ENCODE measurements at places on chromosomes 3 and 15.
A peak's percentile ranks its signal among the peaks of the same experiment; 100 is the strongest.

GRCh38 chr3:154427685-154428285, 2.2 kb downstream of the GPR149 start:
- no peak for DNase-seq

GRCh38 chr3:193836918-193837317, 243.9 kb downstream of the OPA1 start:
- no peak for DNase-seq

DNA sequence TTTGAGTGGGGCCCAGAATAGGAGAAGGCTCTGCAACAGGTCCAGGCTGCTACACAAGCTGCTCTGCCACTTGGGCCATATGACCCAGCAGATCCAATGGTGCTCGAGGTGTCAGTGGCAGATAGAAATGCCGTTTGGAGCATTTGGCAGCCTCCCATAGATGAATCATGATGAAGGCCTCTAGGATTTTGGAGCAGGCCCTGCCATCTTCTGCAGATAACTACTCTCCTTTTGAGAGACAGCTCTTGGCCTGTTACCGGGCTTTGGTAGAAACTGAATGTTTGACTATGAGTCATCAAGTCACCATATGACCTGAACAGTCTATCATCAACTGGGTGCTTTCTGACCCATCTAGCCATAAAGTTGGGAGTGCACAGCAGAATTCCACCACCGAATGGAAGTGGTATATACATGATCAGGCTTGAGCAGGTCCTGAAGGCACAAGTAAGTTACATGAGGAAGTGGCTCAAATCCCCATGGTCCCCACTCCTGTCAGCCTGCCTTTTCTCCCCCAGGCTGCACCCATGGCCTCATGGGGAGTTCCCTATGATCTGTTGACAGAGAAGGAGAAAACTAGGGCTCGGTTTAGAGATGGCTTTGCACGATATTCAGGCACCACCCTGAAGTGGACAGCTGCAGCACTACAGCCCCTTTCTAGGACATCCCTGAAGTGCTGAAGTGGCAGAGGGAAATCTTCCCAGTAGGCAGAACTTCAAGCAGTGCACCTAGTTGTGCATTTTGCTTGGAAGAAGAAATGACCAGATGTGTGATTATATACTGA, 971.4 kb downstream of the MCTP2 start:
- no peak for DNase-seq

DNA sequence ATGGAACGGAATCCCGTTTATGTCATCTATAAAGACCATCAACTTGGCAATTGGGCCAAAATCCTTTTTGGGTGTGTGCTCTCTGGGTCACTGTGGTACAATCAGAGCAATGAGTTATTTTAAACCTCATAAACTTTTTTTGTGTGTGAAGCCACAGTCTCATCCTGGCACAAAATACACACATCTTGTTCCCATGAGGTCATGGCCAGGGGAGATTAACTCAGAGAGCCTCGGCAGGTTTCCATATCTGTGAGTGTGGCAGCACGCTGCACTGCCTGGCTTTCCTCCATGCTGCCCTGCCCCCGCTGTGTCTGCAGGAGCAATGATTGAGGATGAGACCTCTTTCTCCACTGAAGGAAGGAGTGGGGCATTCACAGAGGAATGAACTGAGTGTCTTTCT, 54.0 kb upstream of the DLG1 start:
- DNase-seq: no peak

- no peak for DNase-seq
These were observed 126.4 kb upstream of the FAM3D start for GRCh38 chr3:58792921-58793451.

GRCh38 chr15:51907136-51907862, 64.3 kb downstream of the LEO1 start:
- DNase-seq: peak; percentile 67

DNA sequence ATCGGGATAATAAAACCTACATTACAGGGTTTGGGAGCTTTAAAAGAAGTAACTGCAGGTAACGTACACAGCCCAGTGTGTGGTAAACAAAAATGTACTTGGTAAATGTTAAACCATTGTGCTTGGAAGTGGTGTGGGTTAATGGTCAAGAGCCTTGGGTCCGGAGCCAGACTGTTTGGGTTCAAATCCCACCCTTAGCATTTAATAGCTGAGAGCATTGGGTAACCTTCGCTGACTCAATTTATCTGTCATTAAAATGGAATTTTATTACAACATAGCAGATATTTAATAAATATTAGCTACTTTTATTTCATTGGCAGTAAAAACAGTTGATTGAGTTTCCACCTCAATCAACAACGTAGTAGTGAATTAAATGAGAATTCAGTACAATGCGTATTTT, 1.5 kb downstream of the FSTL1 start:
- no peak for DNase-seq

DNA sequence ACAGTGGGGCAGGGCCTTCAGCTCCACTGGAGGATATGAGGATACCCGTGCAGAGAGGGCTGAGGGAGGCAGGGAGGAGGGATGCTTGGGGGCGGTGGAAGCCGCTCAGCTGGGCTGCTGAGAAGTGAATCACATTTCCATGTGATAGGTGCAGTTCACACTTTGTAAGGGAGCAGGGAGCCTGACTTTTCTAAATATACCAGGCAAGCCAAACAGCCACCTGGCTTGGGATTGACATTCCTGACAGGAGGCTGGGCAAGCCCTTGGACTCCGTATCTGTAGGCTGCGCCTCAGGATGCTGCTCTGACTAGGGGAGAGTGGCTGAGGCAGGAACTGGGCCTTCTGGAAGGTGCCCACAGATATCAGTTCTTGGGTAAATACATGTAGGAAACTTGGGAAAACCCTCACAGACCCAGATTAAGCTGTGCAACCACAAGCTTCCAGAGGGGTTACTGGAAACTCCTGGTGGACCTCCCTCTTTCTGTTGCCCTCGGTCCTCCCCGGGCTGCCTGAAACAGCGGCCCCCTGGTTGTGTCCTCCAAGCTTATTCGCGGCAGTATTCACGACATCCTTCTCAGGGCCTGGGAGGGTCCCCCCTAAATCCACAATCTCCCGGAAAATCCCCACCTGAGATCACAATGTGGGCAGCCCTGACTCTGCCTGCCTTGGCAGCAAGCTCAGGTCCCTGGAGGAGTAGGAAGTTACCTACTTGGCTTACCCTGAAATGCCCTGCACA, 33.0 kb upstream of the ADCY5 start:
- DNase-seq: no peak

DNA sequence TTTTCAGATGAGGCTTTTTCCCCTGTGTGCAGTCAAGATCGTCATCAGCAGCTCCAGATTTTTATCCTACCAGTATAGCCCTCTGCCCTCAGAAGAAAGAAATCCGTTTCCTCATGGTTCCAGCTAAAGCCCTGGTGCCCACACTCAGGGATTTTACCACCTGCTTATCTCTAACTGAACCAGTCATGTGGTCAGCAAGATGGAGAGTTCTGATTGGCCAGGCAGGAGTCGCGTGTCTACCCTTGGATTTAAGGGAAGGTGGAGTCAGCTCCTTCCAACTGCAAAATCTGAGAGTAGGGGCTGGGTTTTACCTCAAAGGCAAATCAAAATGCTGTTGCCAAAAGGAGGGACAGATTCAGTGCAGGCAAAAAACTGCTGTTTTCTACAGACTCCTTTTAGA, 135.3 kb downstream of the LRTM1 start:
- DNase-seq: no peak

DNA sequence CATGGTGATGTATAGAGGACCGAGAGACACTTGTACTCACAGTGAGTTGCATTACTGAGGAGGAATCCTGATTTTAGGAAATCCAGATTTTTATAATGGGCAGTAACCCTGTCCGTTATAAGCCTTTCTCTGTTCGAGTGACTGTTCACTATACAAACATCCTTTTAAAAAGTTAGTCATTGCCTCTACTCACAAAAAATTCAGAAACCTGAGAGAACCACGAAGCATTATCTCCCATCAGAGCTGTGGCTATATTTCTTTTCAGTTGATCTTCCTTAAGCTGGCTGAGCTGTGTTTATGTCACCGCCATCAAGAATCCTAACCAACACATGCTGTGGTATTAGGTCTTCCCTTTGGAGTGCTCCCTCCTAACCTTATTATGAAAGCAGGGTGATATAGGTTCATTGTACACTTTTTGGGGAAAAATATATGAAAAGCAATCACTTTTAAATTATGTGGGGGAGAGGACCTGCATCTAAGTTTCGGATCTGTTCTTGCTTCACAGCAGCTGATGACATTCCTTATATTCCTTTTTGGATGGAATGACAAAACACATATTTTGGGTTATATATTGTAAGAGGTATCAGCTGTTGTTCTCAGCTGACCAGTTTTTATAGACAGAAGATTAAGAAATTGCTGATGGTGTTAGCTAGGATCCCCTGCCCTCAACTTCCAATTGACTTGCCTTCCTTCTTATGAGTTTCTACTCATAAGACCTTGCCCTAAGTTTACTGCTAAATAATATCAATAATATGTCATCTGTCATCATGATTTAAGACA, 465.9 kb upstream of the RASGRP1 start:
- DNase-seq: no peak

GRCh38 chr3:124669470-124669869, 60.8 kb upstream of the UMPS start:
- DNase-seq: no peak

GRCh38 chr3:56042326-56042951, 425.8 kb downstream of the ERC2 start:
- peak; percentile 13 for DNase-seq

DNA sequence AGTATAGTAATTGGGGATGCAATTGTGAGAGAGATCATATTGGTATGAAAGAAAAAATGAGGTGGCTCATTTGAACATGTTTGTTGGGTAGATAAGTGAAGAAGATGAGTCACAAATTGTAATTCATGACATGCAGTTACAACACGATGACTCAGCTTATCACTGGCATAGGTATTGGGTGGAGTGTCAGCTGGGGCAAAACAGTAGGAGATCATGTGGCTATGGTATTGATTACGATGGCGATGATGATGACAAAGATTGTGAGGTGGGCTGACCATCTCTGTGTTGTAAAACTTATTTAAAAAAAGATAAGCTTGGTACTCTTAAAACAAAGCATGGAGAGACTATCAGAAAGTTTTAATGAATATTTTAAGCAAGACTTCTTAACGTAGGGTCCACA, 11.6 kb upstream of the DPH6 start:
- no peak for DNase-seq

GRCh38 chr15:24858737-24859601, 95.8 kb upstream of the SNRPN start:
- DNase-seq: no peak

DNA sequence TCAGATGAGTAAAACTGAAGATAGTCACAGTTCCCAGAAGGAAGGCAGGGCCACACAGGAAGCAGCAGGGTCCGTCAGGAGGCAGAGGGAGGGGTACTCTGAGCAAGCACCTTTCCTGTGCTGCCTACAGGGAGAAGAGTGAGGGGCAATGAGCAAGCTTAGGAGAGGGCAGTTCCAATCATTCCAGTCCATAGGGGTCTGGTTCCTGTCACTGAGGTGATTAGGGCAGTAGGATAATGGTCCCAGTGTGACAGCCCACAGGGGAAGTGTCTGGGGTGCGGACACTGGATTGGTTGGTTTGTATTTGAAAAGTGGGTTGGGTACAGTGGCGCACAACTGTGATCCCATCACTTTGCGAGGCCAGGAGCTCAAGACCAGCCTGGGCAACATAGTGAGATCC, 7.1 kb upstream of the ACAD9 start:
- DNase-seq: no peak

GRCh38 chr3:190001426-190001825, 119.3 kb downstream of the P3H2 start:
- DNase-seq: no peak

GRCh38 chr3:104628185-104628789, 738.4 kb upstream of the ALCAM start:
- peak; percentile 11 for DNase-seq

- DNase-seq: no peak
These were observed 236.7 kb downstream of the MYRIP start for GRCh38 chr3:40046149-40046548.

DNA sequence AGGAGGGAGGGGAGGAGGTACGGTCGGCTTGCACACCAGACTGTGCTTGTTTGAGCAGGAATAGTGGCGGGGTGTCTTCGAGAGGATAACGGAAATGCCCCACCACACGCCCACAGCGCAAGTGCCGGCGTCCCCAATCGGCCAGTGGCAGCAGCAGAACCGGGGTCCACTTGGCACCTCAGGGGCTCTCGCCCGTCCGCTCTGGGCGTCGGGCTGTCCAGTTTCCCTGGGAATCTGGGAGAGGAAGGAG, 53.7 kb downstream of the CCDC54 start:
- DNase-seq: peak; percentile 33

DNA sequence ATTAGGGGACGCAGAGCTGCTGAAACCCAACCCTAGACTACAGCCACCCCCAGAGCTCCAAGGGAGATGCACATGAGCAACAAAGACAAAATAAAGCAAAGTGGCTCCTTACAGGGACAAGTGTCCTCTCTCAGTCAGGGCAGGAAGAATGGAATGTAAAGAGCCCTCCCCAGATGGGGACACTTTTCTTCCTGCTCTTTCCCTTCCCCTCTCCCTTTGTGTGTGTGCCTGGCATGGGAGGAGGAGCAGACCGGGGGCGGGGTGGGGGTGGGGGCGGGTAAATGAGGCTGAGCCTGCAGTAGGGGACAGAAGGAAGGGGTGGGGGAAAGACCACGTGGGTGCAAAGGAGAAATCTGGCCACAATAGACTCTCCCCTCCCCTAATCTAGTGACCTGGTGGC, 37.4 kb downstream of the ACAA1 start:
- DNase-seq: no peak

DNA sequence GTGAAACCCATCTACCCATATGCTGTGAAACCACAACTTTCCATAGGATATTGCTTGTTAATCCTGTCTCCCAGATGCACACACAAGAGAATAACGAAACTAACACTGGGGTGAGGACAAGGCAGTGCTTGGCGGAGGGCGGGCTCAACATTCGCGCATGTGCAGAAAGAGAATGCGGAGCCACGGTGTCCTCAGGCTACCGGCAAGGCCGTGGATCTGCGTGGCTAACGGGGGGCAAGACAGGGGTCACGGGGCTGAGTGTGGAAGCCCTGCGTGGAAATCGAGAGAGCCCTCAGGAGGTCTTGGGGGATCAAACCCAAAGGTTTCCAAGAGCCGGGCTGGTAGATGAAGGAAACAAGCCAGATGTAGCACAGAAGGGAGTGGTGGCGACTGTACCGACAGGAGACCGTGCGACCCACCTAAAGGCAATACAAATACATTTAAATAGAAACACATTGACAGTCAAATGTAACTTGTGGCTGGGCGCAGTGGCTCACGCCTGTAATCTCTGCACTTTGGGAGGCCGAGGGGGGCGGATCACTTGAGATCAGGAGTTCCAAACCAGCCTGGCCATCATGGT, 48.5 kb upstream of the TRA2B start:
- DNase-seq: no peak

GRCh38 chr3:129181819-129182218, 1.9 kb downstream of the CNBP start:
- no peak for DNase-seq

DNA sequence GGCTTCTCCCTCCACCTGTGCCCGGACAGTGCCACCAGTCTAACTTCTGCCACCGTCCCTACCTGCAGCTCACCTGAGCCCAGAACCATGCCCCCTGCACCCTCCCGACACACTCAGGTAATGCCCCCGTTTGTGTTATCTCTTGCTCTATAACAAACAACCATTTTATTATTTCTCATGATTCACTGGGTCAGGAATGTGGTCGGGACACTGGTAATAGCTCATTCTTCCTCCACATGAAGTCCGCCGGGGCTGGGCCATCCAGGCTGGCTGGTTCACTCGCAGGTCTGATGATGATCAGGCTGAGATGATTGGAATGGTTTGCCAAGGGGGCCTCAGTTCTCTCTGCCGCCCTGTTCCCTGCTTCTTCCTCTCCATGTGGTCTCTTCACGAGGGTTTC, 20.3 kb upstream of the NR2E3 start:
- DNase-seq: no peak
